ENCODE measurements at places on chromosomes 4 and X.

DNA sequence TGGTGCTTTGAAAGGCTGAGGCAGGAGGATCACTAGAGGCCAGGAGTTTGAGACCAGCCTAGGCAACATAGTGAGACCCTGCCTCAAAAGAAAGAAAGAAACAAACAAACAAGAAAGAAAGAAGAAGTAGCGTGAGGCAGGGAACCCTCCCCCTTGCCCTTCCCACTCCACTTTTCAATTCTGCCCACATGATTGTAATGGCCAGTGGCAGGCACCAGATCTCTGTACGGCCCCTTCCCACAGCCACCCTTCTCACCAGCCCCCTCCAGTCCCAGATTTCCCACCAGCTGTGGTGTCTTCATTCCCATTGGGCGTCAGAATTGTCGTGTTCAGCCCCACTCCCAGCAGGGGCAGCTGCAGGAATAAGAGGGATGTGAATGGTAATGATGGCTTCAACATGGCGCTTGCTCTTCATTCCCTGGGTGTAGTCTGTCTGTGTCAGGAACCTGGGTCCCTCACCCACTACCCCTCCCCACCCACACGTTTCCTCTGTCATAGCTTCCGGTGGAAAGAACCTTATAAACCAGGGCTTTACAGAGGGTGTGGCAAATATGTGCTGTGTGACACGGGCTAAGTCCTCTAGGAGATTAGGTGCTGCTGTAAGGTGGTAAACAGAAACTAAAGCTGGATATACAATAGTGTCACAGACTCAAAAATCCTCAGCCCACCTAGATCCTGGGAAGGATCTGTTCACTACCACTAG lies at the start of gene IL2RG:
Gene IL2RG (minus strand): TSS at position 437 of the 703 bp plus-strand sequence. CDS start 38 bp downstream, at position 399.
- no peak for DNase-seq

DNA sequence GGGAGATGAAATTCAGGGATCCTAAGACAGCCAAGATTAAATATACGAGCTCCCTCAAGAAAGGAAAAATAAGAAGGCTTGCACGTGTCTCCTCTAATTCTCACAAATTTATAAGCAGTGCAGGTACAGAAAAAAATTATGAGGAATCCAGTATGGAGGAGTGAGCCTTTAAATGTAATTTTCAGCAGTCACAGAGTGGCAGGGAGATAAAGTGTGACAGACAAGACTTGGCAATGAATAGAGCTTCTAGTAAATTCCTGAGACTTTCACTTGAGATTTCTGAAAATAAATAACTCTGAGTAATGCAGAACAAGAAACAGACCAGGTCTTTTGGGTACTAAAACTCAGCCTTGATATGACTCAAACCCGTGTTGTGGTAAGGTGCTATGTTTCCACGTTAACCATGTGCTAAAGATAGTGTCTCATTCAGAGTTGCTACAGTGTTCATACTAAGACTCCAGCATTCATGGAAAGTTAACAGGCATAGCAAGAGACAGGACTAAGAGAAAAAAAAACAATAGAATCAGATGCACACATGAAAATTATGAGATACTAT lies 119.8 kb downstream of the SPOCK3 start:
- DNase-seq: no peak

DNA sequence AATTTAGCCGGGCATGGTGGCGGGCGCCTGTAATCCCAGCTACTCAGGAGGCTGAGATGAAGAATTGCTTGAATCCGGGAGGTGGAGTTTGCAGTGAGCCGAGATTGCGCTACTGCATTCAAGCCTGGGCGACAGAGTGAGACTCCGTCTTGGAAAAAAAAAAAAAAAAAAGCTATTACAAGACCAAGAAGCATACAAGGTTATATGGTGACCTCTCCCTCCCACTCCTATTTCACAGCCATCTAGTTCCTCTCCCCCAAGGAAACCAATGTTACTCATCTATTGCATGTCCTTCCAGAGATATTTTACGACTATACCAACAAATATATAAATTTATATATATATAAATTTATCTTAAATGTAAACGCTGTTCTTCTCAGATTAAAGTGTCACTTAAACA lies 3.2 kb downstream of the SLC9A7 start:
- DNase-seq: no peak

- no peak for DNase-seq
Measured at GRCh38 chr4:8655411-8656184, 63.0 kb downstream of the CPZ start.

DNA sequence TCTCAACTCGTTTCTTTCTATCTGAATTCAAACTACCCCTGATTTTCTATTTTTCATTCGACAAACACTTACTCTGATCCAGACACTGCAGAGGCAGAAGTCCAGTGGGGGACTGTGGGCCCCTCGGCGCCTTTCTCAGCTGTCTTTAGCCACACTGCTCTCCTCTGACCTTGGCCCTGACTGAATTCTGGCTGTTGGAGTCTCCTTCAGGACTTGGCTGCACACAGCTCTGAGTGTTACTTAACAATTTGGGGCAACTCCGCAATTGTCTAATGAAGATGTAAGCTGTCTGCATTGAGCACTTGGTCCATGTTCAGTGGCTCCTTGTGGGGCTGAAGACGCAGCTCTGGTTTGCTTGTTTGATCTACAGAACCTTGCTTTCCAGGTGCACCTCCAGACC lies 57.3 kb upstream of the ACSL1 start:
- DNase-seq: no peak

GRCh38 chr4:184515606-184516005 lies 41.3 kb upstream of the IRF2 start:
- DNase-seq: no peak

DNA sequence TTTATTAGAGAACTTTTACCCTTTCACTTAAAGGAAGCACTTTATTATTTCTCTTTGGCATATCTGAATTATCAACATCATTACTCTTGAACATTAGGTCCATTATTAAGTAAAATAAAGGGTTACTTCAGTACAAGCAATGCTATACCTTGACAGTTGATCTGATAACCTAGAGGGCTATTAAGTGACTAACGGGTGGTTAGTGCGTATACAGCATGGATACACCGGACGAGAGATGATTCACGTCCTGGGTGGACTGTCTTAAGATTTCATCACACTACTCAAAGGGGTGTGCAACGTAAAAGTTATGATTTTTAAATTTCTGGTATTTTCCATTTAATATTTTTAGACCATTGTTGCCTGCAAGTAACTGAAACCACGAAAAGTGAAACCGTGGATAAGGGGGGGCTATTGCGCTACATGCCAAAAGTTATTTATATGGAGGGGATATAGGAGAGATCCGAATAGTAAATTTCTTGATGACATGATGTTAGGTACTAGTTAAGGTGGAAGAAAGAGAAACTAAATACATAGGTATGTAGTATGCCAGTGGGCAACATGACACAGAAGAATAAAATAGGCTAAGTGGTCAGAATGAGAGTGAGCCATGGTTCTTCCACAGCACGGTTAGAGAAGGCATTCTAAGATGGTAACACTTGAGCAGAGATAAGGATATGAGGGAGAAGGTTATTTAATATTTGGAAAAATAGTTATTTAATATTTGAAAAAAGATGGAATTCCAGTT lies 230.8 kb upstream of the ANKRD50 start:
- DNase-seq: no peak

DNA sequence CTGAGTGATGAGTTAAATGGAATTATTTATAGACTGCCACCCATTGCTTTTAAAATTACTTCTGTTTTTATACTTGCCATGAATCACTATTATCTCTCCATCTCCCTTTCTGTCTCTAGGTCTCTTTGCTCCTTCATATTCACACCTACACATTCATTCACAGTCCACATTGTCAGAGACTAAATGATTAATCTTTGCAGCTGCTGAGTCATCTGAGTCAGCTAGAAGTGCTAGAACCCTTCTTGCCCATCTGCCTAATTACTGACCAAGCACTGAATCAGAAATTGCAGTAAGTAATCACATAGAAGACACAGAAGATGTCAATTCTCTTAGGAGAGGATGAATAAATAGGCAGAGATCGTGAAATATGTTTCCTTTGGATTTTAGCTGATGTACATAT lies 31.6 kb upstream of the RPS6KA6 start:
- DNase-seq: no peak

GRCh38 chrX:12895866-12896265 lies 10.6 kb upstream of the TLR8 start:
- no peak for DNase-seq

DNA sequence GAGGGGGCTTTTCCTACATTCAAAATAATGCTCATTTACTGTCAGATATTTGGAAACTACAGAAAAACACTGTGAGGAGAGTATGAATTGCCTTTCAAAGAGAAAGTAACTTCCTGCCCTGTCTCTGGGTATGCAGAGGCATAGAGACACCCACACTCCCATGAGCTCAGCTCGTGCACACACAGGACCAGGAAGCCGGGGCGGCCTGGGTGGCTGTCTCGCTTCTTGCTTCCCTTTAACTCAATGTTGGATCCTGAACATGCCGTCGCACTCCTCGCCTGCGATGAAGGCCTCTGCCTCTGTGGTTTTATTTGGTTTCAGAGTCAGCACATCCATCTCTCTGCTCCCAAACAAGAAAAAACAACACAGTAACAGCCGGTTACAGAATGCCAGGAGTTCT lies 40.1 kb upstream of the GPR78 start:
- no peak for DNase-seq

DNA sequence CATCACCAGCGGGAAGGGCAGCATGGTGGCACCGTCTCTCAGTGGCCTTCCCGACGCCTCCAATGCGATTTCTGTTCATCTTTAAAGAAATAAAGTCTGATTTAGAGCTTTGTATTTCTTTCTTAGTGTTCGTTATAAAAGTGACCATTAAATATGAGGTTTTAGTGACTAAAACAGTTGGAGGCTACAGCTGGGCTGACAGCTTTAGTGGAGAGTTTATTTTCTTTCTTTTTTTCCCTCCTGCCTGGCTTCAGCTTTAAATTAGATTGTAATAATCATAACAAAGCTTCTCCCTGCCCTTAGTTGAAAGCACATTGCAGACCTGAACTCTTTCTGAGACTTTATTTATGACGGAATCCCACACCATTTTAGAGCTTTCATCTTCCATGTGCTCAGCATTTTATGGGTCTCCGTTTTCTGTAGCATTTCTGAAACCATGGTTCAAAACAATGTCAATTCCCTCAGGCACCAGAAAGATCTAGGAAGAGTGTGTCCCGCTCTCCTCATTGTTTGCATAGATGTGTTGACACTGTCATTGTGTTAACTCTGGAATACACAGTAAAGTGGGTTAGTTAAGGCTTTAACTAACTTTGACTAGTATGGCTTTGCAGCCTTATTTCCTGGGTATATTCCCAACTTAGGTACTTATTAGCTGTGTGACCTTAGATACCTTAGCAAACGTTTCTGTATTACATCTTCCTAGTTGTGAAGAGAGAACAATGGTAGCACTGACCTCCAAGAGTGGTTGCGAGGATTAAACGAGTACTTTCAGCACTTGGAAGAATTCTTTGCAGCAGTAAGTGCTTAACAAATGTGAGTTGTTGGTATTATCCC lies 97.4 kb upstream of the PGRMC2 start:
- no peak for DNase-seq

- DNase-seq: no peak
Measured at GRCh38 chr4:61886131-61886530, 686.0 kb downstream of the ADGRL3 start.

- no peak for DNase-seq
Measured at GRCh38 chrX:154549766-154550165, 2.3 kb downstream of the IKBKG start.

GRCh38 chr4:19913650-19914049 lies 338.1 kb upstream of the SLIT2 start:
- DNase-seq: no peak

DNA sequence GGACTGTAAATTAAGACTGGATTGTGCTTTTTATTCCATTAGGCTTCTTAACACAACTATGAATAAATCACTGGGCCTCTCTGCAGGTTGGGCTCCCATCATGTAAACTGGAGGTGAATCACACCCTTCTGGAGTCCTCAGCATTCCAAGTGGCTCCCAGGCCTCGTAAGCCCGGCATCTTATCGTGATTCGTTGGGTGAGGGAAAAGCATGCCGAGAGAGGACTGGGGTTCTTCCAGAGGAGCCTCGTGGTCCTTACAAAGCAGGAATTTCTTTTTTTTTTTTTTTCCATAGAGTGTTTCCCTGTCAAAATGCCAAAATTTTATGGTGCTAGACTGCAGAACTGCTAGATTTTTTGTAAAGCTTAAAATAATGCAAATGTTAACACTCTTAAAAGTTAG lies 20.0 kb downstream of the CLDN22 start:
- no peak for DNase-seq
